Fibroblast of villous mesenchyme (primary cell): ENCODE measurements at places on chromosomes 6 and 20. TPM values are rescaled to one million over a fixed set of nuclear protein-coding genes. Genes with fewer than 3 reads are reported as not detected.

Gene CST4
- total RNA-seq = 0.32 TPM in 1 of 2 replicates, not detected in the other

Gene SLA2
- total RNA-seq = not detected in 2 replicates

Gene GPR6
- total RNA-seq = not detected in 2 replicates

Gene CNKSR3
- total RNA-seq = 3.2 and 4.7 TPM in 2 replicates

Gene CALHM5
- total RNA-seq = 4.7 and 7.7 TPM in 2 replicates

Gene KHDRBS2
- not detected in 2 replicates for total RNA-seq

Gene SLC22A16
- not detected in 2 replicates for total RNA-seq

Gene TNFRSF6B
- total RNA-seq = 31.5 and 44.5 TPM in 2 replicates

Gene SMLR1
- not detected in 2 replicates for total RNA-seq

Gene PRND
- not detected in 2 replicates for total RNA-seq

Gene SLC22A1
- total RNA-seq = 0.32 and 0.86 TPM in 2 replicates

Gene ADAT2
- 3.0 and 3.5 TPM in 2 replicates for total RNA-seq

Gene ADIG
- not detected in 2 replicates for total RNA-seq

Gene EPB41L2
- total RNA-seq = 40.2 and 44.8 TPM in 2 replicates

Gene SYCP2
- total RNA-seq = 1.6 and 3.0 TPM in 2 replicates

Gene MAP3K7
- total RNA-seq = 36.1 and 51.4 TPM in 2 replicates

Gene SLC13A3
- 1.6 and 4.3 TPM in 2 replicates for total RNA-seq

Gene TREML1
- total RNA-seq = not detected in 2 replicates

Gene HAO1
- not detected in 2 replicates for total RNA-seq

Gene CLPSL1
- total RNA-seq = not detected in 2 replicates

Gene MATN4
- total RNA-seq = not detected in 2 replicates

Gene SLC22A2
- total RNA-seq = under 0.01 TPM in 2 replicates

Gene PTGIS
- total RNA-seq = 2.2 and 6.1 TPM in 2 replicates

Gene GRM4
- under 0.01 TPM in 2 replicates for total RNA-seq

Gene C20orf141
- 0.32 TPM in 1 of 2 replicates, not detected in the other for total RNA-seq

Gene TCP11
- total RNA-seq = 0.32 TPM in 1 of 2 replicates, not detected in the other

Gene MYL9
- 184 and 195 TPM in 2 replicates for total RNA-seq

Gene PXDC1
- total RNA-seq = 82.1 and 92.4 TPM in 2 replicates

Gene ISM1
- total RNA-seq = 0.43 and 0.64 TPM in 2 replicates
